Activated T-cell treated with anti-CD3 and anti-CD28 coated beads for 48 hours (primary cell): ENCODE measurements at places on chromosomes 3 and 15.

DNA sequence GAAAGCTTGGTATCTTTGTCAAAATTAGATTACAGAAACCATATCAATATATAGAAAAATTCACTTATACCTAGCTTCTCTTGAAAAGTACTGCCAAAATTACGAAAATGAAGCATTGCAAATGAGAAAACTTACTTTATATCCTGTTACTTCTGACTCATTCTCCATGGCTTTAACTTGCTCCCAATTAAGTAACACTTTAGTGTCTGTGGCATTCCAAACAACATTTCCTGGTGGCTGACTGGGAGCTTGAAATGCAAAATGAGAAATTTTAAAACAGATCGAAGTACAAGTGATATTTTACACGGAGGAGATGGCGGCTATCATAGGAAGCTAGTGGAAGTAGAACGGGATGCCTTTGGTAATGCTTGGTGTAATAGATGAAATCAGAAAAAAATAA is 347.3 kb downstream of the CNTN3 start:
- no peak for DNase-seq

DNA sequence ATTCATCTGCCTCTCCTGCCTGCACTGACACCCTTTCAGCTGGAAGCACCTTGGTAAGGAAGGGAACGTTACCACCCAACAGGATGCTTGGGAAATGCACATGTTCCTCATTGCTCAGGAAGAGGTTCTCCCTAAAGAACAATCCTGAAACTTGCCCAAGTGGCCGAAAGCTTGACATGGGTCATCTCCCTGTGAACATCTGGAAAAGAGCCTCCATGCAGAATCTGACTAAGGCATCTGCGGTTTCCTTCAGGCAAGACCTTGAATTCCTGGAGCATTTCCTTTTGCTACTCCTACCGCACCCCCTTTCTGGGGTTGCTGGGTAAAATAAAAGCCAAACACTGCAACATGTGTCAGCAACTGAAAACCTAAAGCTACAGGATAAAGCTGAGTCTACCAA is 68.7 kb upstream of the SNRK start:
- no peak for DNase-seq

- DNase-seq, result no peak
These were observed 135.9 kb upstream of the PLXNA1 start for GRCh38 chr3:126847061-126847460.

GRCh38 chr3:365268-365667 is 168.7 kb downstream of the CHL1 start:
- no peak for DNase-seq

- peak; percentile 34 for DNase-seq
These were observed 92.0 kb downstream of the SNRK start for GRCh38 chr3:43378066-43378935.

DNA sequence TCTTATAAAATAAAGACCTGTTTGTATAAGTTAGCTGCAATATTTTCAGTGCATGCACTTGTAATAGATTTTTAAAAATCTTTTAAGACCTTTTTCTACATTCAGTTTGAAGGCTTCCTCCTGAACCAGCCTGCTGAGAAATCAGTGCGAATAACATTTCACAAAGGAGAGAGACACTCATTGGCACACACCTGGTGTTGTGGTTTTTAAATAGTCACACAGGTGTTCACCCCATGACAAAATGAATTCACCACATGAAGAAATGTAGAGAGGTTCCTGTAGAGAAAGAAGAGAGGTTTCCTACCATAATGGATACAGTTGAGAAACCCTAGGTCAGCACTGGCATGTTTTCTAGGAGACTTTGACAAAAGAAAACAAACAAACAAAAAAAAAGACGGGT is 237.3 kb downstream of the CNTN6 start:
- no peak for DNase-seq

- no peak for DNase-seq
These were observed 37.2 kb upstream of the SLCO2A1 start for GRCh38 chr3:134066651-134067530.

DNA sequence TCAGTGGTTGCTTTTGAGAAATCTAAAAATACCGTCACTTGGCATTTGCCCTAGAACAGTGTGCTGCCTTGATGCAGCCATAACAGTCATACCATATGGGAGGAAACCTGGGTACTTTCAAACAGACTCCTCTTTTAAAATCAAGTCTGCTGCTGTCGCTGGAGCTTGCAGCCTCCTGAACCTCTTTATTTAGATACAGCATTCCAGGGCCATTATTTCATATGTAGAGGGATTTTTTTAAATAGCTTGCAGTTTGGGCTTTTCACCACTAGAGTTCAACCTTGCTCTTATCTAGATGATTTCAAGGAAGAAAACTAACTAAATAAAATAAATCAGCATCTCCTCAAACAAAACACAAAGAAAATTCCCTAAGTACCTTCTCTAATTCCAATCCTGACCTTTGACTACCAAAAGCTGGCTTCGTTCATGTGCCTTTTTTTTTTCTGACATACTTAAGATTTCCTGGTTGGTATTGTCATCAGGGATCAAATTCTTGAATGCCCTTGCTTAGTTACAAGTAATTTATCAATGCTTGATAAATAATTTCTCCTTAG is 111.6 kb downstream of the KBTBD8 start:
- no peak for DNase-seq

DNA sequence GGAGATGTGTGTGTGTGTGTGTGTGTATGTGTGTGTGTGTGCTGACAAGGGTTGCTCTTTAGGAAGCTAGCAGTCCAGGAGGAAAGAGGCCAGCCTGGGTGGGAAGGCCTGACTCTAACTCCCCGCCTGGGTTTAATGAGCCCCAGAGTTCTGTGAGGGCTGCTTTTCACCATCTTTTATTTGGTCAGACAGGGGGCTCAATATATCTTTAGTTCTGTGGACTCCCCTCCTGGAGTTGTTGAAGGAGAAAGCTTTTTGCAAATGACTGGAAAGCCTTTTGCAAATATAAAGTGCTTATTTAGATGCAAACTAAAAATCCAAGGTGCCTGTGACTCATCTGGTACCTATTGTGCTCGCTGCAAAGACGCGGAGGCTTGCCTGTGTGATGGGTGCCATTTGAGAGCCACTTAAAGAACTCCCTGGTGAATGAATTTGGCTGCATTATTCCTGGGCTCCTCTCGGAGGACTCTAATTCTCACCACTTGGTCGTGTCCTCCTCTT is 24.5 kb downstream of the DRD3 start:
- no peak for DNase-seq

GRCh38 chr3:48187579-48188265 is 495 bp downstream of the CDC25A start:
- DNase-seq, result peak; percentile 47

- no peak for DNase-seq
These were observed 28.2 kb downstream of the CHD2 start for GRCh38 chr15:92928225-92928750.

DNA sequence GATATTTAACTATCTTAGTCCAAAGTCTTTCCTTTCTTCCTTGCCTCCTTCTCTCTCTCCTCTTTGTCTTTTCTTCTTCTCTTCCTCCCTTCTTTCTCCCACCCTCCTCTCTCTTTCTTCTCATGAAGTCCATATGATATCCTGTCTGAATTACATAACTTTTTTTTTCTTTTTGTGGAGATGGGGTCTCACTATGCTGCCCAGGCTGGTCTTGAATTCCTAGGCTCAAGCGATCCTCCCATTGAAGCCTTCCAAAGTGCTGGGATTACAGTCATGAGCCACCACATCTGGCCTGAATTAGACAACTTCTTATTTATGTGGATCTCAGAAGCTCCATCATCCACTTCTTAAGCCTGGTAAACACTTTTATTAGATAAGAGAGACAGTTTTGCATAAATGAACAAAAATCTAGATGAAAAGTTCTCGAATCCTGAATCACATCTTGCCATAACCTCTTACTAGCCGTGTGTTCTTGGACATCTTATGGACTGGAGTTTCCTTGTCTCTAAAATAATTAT is 206.5 kb downstream of the LPP start:
- DNase-seq, result no peak

DNA sequence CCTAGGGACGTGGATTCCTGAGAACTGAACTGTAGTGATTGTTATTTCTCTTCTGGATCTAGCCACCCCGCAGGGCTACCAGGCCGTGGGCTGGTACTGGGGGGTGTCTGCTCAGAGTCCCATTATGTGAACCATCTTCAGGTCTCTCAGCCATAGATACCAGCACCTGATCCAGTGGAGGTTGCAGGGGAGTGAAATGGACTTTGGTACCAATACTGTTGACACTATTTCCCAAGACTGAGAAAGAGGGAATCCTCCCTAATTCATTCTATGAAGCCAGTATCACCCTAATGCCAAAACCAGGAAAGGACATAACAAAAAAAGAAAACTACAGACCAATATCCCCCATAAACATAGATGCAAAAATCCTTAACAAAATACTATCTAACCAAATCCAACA is 237.0 kb upstream of the AGTR1 start:
- DNase-seq, result no peak

GRCh38 chr3:179000659-179001058 is 71.0 kb downstream of the ZMAT3 start:
- no peak for DNase-seq

DNA sequence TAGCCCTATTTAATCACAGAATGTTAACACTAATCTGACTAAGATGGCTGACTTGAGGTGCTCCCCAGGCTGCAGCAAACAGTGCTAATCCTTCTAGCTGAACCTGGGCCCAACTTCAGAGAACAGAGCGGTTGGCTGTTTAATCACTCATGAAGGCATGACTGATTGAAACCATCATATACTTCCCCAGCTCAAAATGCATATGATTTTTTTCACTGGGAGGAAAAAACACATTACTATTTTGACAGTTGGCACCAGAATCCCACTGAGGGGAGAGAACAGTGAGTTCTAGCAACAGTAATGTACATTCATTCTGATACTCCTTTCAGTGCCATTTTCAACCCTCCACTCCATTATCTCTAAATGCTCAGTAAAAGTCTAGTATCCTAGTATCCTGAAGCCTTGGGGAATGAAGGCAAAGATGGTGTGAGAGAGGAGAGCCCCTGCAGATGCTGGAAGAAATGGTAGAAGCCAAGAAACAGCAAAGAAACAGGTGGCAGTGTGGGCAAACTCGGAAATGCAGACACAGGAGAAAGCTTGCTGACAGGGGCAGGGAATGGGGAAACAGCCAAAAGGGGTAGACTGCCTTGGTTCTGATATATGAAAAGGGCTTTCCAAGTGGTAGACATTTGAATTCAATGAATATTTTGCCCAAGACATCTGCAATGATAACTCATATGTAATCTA is 34.4 kb upstream of the CASR start:
- DNase-seq, result no peak

GRCh38 chr15:33654860-33655259 is 313.4 kb upstream of the CHRM5 start:
- no peak for DNase-seq

DNA sequence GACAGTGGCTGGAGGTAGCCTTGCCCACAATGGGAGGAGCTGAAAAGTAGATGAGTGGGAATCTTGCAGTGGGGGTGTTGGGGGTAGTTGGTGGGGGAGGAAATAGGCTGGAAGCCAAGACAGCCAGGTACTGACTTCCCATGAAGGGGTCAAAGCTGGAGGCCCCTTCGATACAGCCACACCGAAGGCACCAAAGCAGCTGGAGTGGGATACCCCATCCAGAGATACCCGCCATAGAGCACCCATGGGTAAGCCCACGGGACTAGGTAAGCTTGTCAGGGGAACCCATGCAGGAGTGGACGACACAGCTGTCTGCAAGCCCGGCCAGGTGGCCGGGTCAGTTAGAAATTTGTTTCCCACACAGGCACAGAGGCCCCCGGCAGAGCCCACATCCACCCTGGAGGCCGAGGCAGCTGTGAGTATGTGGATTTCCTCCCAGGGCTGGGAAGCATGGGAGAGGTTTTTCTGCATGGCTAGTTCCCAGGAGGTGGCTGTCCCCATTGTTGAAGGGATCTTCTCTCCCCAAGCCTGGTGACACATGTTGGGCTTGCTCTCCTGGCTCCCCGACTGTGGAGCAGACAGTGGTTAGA is 28.6 kb downstream of the PRR23E start:
- no peak for DNase-seq

DNA sequence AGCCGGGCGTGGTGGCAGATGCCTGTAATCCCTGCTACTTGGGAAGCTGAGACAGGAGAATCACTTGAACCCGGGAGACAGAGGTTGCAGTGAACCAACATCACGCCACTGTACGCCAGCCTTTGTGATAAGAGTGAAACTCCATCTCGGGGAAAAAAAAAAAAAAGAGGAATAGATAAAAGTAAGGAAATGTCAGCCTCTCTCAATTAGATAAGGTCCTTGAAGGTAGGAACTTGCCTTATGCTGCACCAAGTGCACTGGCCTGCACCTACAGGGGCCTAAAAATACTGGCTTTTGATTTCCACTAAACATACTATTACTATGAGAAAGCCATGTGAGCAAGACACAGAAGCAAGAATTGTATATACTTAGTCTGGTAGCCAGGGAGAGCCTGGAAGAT is 7.1 kb downstream of the RAF1 start:
- DNase-seq, result no peak

GRCh38 chr3:119632216-119632615 is 28.2 kb downstream of the POPDC2 start:
- no peak for DNase-seq

- DNase-seq, result no peak
These were observed 1084.2 kb downstream of the TUSC7 start for GRCh38 chr3:117793622-117794265.

- DNase-seq, result no peak
These were observed 31.6 kb upstream of the PYGO1 start for GRCh38 chr15:55619783-55620182.

DNA sequence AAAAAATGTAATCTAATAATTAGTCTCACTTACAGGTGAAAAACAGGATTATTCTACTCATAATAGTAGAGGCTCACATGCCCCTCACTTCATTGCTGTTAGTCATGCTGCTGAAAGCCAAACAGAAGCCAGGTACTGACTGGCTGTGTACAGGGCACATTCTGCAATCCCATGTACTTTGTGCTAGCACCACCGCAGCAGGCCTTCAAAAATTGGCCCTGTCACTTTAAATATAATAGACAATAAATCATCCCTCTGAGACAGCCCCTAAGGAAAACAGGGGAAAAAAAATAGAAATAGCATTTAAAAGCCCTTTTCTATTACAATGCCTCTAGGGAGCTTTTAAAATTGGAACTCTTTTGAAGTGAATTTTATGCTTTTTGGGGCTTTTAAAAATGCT is 723.8 kb downstream of the TUSC7 start:
- no peak for DNase-seq

GRCh38 chr15:50128266-50128665 is 9.2 kb upstream of the ATP8B4 start:
- DNase-seq, result no peak

- DNase-seq, result no peak
These were observed 36.3 kb downstream of the PAK2 start for GRCh38 chr3:196775938-196776337.

DNA sequence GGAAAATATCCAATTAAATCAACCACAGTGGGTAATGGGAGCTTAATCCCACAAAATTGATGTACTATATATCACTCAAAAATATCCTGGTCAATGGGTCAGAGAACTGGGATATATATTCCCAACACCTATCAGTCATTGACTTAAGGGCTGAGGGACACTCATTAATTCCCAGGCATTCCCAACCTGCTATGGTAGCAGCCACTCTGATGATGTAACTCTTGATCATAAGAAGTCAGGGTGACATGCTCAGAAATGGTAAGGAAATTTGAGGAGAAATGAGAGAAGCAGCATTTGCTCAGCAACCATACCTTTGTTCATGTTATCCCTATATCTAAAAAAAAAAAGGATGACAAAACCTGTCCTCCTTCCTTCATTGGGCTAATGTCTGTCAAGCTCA is 3.1 kb upstream of the PLOD2 start:
- DNase-seq, result no peak

- no peak for DNase-seq
These were observed 19.4 kb upstream of the ACAP2 start for GRCh38 chr3:195462308-195462610.

GRCh38 chr15:56786966-56787365 is 53.7 kb upstream of the ZNF280D start:
- DNase-seq, result no peak
